Stimulated activated naive CD8-positive, alpha-beta T cell treated with anti-CD3 and anti-CD28 coated beads, Interleukin-15, amount 100 ng/mL, for 72 hours (primary cell): ENCODE measurements at places on chromosomes 16 and 17.

DNA sequence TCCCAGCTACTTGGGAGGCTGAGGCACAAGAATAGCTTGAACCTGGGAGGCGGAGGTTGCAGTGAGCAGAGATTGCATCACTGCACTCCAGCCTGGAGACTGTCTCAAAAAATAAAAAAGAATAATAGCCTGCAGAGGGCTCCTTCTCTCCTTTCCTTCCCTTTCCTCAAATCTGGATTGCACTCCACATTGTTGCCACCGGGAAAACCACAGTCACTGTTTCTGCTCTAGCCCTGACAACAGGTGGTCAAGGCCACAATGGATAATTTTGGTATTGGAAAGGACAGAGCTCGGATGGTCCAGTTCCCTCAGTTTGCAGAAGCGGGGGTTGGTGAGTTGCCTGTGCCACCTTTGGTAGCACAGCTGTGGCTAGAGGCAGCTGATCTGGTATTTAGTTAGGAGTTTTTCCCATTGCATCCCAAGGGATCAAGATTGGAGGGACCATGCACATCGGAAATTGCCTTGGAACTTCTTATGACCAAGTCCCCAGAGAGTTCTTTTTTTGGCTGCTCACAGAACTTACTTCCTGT is 44.7 kb upstream of the PRSS54 start:
- no peak for DNase-seq

- DNase-seq = no peak
Measured at GRCh38 chr17:50715471-50715870, 3.9 kb upstream of the LUC7L3 start.

- DNase-seq = no peak
Measured at GRCh38 chr17:16977932-16978331, 6.0 kb upstream of the TNFRSF13B start.

- DNase-seq = peak; percentile 34
Measured at GRCh38 chr17:79799538-79800324, 2.9 kb upstream of the CBX8 start.

GRCh38 chr16:86529160-86529559 is 18.8 kb downstream of the FOXF1 start:
- no peak for DNase-seq

- no peak for DNase-seq
Measured at GRCh38 chr17:57406131-57406980, 150.0 kb downstream of the MSI2 start.

DNA sequence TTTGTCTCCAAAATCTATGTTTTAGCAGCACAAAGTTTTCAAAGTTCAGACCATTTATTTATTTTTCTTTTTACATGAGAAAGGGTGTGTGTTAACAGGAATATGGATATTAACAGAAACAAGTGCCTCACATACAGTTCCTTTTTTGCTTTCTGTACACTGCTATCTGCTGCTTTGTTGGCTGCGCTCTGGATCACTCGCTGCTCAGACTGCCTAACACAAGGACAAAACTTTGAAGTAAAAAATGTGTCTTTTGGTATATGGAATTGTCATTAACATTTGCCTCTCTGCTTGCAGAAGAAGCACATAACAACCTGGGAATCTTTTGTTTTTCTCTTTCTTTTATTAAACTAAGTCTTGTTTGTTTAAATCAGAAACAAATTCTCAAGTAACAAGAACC is 262.8 kb downstream of the ZFHX3 start:
- DNase-seq = no peak
